ENCODE measurements at places on chromosomes 5 and 9.

- DNase-seq, result no peak
Observed at GRCh38 chr5:136145030-136145429, 12.4 kb downstream of the SMAD5 start.

GRCh38 chr5:32776200-32776599, 65.1 kb downstream of the NPR3 start:
- no peak for DNase-seq

DNA sequence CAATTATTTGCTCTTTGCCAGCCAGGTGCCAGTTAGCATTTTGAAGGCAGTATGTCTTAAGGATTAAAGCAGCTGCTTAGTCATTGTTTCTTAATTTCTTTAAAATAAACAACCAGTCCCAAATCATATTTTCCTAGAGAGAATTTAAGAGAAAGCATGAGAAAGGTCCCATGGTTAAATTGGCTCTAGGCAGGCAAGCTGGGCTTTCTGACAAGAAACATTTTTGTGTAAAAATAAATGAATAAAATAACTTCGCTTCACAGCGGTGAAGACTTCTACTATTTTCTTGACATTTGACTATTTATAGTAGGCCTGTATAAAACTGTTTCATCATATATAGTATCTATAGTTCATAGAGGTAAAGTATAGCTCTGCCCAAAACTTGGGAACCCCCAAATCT, 617.7 kb upstream of the C9orf72 start:
- DNase-seq, result no peak

DNA sequence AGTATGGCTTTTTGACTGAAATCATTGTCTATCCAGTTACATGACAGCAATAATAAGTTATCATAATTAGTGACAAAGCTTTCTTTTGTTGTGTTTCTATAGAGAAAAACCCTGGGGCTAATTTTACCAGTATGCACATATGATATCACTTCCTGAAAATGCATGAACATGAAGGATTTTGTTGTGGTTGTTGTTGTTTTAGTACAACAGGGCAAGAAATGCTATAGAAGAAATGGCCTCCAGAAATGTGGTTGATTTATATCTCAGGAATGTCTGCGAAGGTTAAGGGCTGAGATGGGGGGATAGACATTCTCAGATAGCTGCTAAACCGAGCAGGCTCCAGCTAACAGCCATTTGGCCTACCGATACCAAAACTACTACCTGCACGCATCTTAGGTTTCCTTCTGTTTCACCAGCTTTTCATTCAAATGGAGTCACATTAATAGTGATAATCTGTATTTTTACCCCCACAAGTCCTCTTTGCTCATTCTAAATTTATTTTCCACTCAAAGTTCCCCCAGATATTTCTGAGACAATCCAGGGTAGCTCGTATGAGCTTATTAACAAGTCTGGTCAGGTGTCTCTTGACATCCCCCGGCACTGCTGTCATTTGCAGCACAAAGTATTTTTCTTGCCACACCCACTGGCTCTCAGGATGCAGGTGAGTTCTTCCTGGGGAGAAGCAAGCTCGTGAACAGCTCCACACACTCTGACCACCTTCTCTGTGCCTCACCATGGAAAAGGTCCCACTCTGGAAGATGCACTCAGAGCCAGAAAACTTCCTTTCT, 232.4 kb upstream of the GAS1 start:
- DNase-seq, result no peak

GRCh38 chr5:22258139-22258538, 595.0 kb downstream of the CDH12 start:
- DNase-seq, result no peak

DNA sequence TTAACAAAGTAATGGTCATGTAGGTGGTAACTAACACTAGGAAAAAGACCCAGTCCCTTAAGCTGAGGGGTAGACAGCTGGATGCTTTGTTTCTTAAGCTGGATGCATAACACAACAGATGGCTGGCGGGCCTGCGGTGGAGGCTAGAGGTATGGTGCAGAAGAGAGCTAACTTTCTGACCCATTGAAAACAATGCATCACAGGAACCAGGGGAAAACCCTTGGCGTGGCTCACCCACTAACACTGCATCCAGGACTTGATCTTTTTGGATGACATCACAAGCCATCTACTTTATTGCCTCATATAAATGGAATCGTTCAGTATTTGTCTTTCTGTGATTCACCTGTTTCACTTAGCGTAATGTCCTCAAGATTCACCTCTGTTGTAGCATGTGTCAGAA, 138.7 kb downstream of the AUH start:
- no peak for DNase-seq

DNA sequence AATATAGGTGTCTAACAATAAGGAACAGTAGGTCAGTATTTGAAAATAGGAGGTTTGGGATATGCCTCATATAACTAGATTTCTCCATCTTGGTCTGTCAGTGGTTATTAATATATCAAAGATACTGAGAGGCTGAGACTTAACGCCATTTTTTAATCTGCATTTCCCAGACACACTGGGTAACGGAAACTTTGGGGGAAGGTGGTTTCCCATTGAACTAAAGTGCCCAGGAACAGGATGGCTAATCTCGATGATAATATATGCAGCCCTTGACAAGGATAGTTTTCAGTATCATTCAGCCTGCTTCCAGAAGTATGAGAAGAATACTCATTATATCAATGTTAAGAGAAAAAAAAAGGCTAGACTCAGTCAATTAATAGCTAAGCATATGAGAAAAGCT, 30.7 kb downstream of the EFNA5 start:
- DNase-seq, result no peak

GRCh38 chr5:147734894-147735293, 47.6 kb downstream of the JAKMIP2 start:
- no peak for DNase-seq
